ENCODE measurements at places on chromosomes 4 and X. TPM values are rescaled to one million over a fixed set of nuclear protein-coding genes. Genes with fewer than 3 reads are reported as not detected.

Gene REELD1
- under 0.01 TPM for total RNA-seq

Gene CABS1
- total RNA-seq, result not detected

Gene RTL9
- total RNA-seq, result not detected

Gene DCAF12L1
- not detected for total RNA-seq

Gene TCEANC
- 2.0 TPM for total RNA-seq

Gene LIMCH1
- 5.2 TPM for total RNA-seq

Gene PNMA5
- not detected for total RNA-seq

Gene SHOX
- total RNA-seq, result not detected

Gene SHROOM3
- 8.6 TPM for total RNA-seq

Gene ADH1B
- total RNA-seq, result 0.26 TPM

Gene GPC3
- 0.26 TPM for total RNA-seq

Gene HPGD
- 4.2 TPM for total RNA-seq

Gene MGAT4D
- not detected for total RNA-seq

Gene ASB9
- total RNA-seq, result not detected

Gene EXOC1L
- total RNA-seq, result not detected

Gene TKTL1
- total RNA-seq, result not detected

Gene GAGE12J
- total RNA-seq, result not detected

Gene LONRF3
- 0.79 TPM for total RNA-seq

Gene MAGEE2
- not detected for total RNA-seq

Gene NDST4
- total RNA-seq, result not detected

Gene OPN1LW
- total RNA-seq, result not detected

Gene PDLIM3
- total RNA-seq, result 1.6 TPM

Gene CXorf51A
- total RNA-seq, result not detected

Gene XAGE1B
- not detected for total RNA-seq

Gene BTC
- total RNA-seq, result 2.4 TPM

Gene UCHL1
- 28.4 TPM for total RNA-seq

Gene PRSS12
- 24.2 TPM for total RNA-seq

Gene MAGEC3
- total RNA-seq, result not detected

Gene NXF2
- not detected for total RNA-seq

Gene GAB3
- total RNA-seq, result 0.13 TPM

Gene GPR119
- total RNA-seq, result not detected

Gene SOX3
- not detected for total RNA-seq

Gene ETDB
- total RNA-seq, result not detected

Gene TENM3
- total RNA-seq, result 1.3 TPM

Gene SOWAHD
- total RNA-seq, result under 0.01 TPM

Gene DCAF8L2
- not detected for total RNA-seq

Gene CCSER1
- total RNA-seq, result 10.9 TPM

Gene HSD17B10
- 75.9 TPM for total RNA-seq

Gene ZFYVE28
- total RNA-seq, result 1.3 TPM

Gene GAGE12F
- total RNA-seq, result not detected

Gene BRS3
- not detected for total RNA-seq

Data from bronchial epithelial cell (primary cell).